ENCODE measurements at places on chromosomes 5 and 9.
A peak's percentile ranks its signal among the peaks of the same experiment; 100 is the strongest.

DNA sequence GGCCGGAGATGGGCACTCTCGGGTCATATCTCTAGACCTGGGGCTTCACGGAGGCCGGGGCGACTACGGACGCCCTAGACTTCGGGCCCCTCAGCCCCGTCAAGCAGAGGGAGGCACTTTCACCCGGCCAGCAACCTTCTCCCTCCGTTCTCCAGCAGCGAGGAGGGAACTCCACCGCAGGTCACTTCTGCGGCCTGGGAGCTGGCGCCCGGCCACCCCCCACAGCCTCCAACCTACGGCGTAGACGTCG, 201 bp downstream of the DOLK start:
- DNase-seq = no peak

DNA sequence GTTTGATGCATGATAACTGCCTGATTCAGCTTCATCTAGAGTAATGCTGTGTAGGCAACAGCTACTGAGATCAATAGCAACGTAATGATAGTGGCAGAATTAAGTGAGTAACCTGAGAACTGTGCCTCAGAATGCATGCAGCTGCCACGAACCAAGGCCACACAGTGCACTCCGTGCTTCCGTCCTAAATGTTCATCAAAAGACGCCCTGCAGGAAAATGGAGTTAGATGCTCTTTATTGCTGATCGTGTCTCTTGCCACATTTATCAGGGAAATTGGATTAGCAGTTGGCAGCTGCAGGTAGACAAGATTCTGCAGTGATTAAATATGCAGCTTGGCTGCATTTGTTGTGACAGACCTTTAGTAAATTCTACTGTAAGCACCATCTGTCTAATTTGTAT, 107.7 kb upstream of the TLX3 start:
- no peak for DNase-seq

DNA sequence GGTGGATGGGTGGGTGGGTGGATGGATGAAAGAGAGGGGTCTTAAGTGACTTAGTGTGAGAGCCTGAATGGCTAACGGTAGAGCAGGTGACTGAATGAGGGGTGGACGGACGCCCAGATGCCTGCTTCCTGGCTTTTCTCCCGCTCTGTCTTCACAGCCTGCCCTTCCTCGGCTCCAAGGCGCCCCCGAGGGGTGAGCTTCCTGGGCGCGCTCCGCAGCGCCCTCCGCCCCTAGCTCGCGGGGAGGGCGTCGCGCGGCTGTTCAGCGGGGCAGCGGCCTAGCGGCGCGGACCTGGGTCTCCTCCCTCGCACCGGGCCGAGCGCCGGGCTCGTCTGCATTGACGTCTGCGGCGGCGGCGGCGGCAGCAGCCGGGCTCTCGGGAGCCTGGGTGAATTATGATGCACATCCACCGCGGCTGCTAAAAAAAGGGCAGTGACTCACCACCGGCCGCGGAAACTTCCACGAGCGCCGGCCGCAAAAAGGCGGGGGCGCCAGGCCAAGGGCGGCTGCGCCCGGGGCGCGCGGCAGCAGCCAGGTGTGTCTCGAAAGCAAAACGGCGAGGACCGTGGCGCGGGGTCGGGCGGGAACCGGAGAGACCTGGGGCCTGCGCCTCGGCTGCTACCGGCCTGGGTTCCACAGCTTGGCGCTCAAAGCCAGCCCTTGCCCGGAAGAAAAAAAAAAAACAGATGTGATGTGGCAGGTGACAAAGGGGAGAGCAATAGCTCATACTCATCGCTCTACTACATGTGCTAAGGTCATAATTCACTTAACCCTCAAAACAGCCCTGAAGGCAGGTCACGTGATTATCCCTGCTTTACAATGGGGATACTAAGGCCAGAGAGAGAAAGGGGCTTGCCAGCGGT, 143.0 kb upstream of the ADRA1B start:
- DNase-seq = peak; percentile 91

- peak; percentile 23 for DNase-seq
Measured at GRCh38 chr5:171152382-171152781, 156.7 kb upstream of the TLX3 start.

- DNase-seq = peak; percentile 94
Measured at GRCh38 chr5:61409568-61409967, 77.5 kb downstream of the ZSWIM6 start.

- no peak for DNase-seq
Measured at GRCh38 chr9:72648324-72649126, 127.1 kb downstream of the TMC1 start.

DNA sequence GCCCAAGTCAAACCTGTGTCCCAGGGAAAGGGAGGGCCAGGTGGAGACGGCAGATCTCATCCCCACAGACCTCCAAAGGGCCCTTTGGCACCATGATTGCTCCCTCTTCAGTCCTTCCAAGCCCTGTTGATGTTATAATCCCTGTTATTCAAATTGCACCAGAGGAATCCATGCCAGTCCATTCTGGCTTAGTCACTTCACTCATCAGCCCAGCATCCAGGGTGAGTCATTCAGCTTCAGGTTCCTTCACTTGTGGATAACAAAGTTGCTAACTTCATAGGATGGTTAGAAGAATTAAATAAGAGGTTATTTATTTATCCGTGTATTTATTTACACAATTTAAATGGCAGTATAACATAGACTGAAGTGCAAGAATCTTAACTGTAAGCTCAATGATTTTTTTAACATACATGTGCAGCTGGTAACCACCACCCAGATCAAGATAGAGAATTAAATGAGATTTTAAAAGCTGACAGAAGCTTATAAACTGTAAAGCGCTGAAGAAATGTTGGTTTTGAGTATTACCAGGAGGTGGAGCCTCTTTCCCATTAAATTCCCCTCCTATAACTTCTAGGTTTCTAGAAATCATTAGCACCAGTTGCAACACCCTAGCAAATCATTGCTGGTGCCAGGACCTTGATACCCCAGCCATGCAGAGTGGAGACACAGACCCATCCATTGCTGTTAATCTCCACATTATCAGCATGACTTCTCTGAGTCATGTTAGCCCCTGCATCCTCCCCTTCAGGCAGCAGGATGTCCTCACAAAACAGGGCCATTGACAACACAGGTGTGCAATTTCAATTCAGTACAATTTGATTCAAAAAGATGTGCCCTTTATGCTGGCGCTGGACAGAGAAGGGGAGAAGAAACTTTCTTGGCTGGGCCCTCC, 77.4 kb downstream of the SEC61B start:
- peak; percentile 77 for DNase-seq

DNA sequence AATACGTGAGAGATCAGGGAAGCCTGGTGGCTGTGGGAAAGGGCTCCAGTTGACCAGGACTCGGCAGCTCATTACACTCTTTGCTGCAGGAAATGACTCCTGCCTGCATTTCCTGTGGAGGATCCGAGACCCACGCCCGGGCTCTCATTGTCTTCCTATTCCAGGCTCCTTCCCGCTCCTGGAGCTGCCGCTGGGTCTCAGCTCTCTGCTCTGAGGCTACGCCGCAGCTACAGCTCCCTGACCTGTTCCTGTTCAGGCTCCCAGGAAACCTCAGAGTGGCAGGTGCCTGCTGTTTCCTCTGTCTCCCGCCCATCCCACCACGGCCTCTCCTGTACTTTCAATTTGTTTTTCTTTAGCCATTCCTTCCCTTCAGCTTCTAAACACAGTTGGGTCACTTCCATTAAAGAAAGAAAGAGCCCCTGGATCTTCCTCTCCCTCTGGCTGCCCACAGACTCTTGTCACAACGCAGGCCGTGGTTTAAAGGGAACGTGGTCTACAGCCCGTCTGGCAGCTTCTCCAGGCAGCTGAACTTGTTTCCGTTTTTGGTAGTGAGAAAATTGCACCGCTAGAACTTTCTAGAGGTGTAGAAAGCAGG, 71.5 kb downstream of the IL6ST start:
- DNase-seq = no peak

DNA sequence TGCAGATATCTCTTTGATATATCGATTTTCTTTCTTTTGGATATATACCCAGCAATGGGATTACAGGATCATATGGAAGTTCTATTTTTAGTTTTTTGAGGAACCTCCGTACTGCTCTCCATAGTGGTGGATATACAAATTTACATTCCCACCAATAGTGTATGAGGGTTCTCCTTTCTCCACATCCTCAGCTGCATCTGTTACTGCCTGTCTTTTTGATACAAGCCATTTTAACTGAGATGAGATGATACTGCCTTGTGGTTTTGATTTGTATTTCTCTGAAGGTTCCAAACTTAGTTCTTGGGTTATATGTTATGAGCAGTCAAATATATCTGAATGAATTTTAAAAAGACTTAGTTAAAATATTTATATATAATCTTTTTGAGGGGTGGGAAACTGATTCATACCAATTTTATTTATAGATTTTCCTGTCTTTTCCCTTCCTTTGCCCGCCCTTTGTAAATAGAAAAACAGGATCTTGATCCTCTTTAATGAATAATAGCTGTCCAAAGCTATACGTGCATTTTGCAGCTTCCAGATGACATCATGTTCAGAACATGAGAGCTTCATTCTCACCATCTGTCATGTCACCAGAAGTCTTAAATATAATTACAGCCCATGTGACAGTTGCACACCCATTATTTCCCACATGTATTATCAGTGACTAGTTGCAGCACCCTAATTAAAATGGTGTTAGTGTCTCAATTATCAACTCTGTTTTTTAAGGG, 6.2 kb upstream of the ARHGEF28 start:
- DNase-seq = no peak

DNA sequence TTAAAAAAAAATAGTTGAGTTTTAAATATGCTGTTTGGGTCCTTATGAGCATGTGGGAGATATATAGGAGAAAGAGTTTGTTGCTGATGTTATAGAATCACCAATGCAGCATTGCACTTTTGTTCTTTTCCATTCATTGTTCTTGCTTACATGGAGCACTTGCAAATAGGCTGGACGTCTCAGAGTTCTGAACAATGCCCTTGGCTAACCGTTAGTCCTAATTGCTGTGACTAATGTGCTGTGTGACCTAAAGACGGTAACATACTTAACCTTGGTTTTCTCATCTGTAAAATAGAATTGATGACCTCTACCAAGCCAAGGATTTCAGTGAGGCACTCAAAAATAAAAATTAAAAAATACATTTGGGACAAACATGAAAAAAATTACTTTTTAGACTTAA, 29.8 kb downstream of the PIK3R1 start:
- peak; percentile 39 for DNase-seq

DNA sequence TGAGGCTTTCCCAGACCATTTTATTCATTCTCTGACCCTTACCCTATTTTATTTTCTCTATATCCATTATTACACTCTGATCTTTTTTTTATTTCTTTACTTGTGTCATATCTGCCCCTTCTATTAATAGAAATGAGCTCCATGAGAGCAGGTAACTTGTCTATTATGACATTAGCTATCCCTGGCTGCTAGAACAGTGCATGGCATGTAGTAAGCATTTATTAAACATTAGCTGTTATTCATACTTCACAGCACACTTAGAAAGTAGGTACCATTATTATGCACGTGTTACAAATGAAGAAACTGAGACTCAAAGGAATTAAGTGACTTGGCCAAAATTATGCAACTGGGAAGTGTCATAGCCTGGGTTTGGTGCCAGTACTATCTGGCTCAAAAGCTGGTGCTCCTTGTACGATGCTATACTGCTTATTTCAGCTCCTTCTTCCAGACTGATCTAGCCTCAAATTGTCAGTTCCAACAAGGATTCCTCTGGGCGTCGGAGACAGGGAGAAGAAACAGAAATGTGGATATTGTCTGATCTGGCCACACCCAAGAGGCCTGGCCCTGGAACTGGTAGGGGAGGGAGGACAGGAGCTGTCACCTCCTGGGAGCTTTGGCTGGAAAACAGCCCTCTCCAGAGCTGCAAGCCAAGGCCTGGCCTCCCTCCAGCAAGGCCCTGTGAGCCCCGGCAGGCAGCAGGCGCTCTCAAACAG, 10.8 kb upstream of the NIPAL4 start:
- no peak for DNase-seq

DNA sequence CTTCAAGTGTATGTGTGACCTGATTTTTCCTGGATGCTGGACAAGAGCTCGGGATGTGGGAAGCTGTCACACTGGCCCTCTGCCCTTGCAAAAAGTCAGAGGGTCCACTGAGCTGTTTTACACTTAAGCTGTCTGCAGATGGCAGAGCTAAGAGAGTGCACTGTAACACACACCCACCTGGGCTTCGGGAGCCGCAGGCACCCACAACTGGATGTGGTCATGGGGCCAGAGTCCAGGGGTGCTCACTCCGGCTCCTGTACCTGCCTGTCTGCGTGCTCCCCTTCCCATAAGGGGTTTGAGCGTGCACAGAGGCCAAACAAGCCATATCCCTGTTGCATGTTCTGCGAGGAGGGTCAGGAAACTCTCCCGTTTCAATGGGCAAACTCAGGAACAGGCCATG, 82.5 kb downstream of the LRRC70 start:
- DNase-seq = no peak

DNA sequence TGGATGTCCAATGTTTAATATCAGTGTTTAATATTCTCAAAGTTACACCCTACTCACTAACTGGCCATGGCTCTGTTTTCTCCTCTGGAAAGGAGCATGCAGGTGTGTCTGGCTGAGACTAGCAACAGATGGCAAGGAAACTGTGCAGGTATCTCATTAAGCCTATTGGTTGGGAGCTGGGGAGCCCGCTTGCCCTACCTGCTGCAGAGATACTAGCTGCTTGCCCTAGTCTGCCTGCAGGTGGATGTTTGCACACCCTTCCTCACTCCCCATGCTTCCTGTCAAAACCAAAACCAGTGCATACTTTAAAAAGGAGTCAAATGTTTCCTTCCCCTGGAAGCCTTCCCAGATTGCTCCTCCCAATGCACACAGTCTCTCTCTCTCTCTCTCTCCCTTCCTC, 228.3 kb upstream of the RASEF start:
- peak; percentile 30 for DNase-seq

GRCh38 chr5:88172847-88173758, 95.5 kb downstream of the TMEM161B start:
- no peak for DNase-seq

DNA sequence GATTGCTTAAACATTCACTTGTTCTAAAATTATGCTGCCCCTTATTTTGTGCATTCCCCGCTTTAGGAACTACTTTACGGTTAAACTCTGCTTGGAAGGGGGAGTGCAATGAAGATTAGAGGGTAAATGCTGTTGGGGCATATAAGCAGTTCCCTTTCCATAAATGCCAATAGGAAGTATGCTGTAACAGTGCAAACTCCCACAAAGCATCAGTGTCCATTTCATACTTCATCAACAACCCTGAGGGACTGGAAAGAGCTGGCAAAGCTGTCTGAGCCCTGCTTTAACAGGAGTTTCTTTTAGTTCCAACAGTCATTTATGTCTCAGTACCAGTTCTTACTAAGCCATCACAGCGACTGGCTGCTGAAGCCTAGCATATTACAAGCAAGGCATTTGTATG, 1.8 kb downstream of the ACTL7A start:
- DNase-seq = no peak

DNA sequence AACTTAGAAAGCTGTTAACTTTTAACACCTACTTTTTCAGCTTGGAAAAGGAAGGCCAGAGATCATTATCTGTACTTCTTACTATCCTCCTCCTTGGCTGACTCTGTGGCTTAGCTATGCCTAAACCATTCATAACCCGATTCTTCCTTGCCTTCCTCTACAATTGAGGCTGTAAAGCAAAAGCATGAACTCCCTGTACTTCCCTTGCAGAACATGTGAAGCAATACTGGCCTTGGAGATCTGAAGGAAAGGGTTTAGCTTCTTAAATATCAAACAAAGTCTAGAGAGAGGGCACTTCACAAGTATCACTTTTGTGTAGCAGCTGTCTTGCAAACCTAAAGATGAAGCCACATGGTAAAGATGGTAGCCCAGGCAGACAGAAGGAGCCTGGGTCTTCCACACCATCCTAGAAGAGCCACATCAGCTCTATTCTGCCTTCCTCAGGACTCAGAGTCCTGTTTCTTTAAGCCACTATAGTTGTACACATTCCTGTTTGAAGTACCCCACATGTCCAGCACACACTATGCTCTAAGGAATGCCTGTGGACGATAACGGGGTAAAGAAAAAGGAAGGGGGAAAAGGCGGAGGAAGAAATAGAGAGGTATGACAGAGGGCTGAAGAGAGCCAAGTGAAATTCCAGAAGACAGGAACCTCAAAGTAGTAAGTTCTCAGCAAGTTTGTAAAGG, 169.2 kb downstream of the SLIT3 start:
- DNase-seq = no peak
